ENCODE measurements at places on chromosomes 2 and 18.

- DNase-seq = no peak
Observed at GRCh38 chr2:28607730-28608499, 112.1 kb downstream of the PLB1 start.

- peak; percentile 55 for DNase-seq
Observed at GRCh38 chr2:155815851-155816250, 516.7 kb downstream of the NR4A2 start.

DNA sequence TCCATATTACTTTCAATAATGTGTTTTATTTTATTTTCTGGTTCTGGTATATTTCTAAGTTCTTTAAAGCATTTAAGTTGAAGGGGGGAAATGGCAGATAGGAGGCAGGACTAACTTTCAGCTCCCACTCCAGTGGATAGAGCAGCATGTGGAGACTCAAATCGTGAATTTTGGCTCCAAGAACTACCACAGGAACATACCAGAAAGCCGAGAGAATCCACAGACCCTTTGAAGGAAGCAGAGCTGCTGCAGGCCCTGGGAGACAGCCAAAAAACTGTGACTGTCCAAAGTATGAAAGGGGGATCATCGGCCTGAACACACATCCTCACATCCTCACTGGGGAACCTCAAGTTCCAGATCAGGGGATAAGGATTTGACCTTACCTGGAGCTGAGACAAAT lies 207.6 kb upstream of the VWC2L start:
- DNase-seq = no peak

DNA sequence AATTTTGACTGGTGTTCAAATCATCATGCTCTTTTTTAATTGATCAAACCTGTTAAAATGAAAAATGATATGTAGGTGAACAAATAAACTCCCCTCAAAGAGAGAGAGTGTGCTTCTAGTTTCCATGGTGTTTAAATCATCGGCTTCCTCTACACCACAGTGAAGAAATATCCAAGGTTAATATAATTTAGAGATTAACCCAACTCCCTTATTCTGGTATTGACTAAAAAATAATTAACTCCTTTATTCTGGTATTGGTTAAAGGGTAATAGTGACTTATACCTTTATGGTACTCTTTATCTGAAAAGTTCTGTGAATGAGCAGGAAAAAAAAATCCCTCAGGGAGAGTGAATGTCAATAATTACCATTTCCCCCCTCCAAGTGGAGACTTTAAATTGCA lies 93.1 kb downstream of the SPATS2L start:
- no peak for DNase-seq

GRCh38 chr2:226139759-226140158 lies 659.9 kb downstream of the IRS1 start:
- peak; percentile 31 for DNase-seq

- no peak for DNase-seq
Observed at GRCh38 chr2:235300368-235301201, 193.3 kb upstream of the AGAP1 start.

DNA sequence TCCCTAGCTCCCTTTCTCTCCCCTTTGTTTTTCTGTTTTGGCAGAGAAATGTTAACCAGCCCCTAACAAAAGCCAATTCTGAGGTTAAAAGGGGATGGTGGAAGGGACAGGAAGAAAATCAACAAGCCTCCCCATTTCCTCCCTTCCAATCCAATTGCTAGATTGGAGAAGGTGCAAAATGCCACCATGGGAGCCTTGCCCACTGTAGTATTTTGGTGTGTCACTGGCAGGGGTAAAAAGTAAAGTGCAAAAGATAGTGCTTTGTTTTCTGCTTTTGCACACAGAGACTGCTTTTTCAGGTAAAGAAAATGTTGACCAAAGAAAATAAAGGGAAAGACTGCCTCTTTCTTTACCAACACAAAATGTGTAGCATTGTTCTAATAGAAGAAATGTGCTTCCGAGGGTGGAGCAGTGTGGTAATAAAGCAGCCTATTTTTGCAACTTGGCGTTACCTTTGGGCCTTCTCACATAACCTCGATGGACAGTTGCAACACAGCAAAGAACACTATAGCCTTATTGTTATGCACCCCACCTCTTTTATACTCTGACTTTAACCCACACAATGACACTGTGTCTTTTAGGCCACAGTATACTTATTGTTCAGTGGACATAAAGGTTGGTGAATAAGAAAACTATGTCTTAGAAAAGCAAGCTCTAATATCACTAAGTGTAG lies 861.8 kb downstream of the BCL11A start:
- DNase-seq = no peak

DNA sequence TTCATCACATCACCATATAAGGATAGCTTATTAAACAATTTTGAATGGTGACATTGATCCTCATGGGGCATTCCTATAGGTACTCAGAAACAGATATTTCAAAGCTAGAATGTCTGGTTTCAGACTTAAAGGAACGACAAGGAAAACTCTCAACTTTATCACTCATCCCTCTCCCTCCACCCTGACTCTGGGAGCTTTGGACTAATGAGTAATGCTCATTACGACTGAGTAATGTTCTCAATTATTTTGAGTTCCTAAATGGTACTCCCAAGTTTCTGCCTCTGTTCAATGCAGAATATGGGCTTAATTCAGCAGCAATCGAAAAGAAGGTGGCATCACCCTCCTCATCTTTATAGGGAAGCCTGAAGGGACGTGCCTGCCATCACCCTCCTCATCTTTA lies 43.4 kb downstream of the RFX8 start:
- DNase-seq = no peak

DNA sequence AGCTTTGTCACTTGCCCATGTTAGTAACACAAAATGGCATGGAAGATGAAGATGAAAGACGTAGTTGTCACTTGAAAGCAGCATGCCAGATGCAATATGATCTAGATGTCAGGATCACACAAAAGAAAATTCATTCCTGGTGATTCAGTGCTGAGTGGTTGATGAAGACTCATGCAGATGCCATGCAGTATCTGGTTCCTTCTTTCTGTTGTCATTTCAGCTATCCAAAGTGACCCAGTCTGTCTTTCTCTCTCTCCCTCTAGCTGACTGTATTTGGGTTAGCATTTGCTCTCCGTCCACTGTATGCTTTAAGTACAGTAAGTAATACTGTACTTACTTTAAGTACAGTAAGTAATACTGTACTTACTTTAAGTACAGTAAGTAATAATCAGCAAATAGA lies 50.4 kb downstream of the TTN start:
- no peak for DNase-seq

- no peak for DNase-seq
Observed at GRCh38 chr18:29596959-29597358, 1420.0 kb upstream of the CDH2 start.

DNA sequence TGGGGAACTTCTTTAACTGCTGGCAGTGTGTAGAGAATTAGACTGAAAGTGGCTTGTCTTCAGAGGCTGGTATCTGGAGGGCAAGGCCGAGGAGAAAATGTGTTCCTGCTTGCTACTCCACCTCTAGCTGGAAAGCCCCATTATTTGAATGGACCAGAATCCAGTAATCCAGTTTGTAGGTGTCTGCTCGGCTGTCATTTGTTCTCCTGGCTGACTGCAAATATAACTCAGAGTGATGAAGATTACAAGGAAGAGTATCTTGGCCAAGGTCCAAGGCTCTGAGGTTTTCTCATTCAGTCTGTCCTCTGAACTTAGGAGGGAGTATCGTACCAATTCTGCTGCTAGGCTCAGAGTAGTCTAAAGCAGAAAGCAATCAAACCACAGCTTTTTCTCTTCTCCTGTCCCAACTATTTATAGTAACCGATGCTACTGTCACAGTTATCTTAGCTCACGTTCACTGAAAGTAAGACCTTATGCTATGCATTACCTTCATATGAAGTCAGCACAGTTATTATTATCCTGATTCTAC lies 228.6 kb downstream of the SETBP1 start:
- no peak for DNase-seq

- no peak for DNase-seq
Observed at GRCh38 chr2:17541531-17541950, 1.0 kb downstream of the VSNL1 start.

DNA sequence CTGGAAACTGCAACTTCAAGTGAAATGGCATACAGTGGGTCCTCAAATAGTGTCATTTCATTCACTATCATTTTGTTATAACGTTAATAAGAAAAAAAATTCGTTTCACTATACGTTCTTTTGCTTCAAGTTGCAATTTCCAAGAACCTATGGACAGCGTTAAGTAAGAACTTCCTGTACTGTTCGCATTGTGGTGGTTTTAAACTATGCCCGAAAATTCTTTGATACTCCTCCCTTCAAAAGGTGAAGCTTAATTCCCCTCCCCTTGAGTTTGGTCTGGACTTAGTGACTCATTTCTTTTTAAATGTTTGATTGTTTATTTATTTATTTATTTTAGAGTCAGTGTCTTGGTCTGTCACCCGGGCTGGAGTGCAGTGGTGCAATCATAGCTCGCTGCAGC lies 20.7 kb downstream of the GNLY start:
- DNase-seq = no peak

GRCh38 chr18:45336448-45336847 lies 278.8 kb upstream of the SLC14A2 start:
- no peak for DNase-seq

- DNase-seq = no peak
Observed at GRCh38 chr18:53541924-53542323, 682.5 kb downstream of the MBD2 start.

DNA sequence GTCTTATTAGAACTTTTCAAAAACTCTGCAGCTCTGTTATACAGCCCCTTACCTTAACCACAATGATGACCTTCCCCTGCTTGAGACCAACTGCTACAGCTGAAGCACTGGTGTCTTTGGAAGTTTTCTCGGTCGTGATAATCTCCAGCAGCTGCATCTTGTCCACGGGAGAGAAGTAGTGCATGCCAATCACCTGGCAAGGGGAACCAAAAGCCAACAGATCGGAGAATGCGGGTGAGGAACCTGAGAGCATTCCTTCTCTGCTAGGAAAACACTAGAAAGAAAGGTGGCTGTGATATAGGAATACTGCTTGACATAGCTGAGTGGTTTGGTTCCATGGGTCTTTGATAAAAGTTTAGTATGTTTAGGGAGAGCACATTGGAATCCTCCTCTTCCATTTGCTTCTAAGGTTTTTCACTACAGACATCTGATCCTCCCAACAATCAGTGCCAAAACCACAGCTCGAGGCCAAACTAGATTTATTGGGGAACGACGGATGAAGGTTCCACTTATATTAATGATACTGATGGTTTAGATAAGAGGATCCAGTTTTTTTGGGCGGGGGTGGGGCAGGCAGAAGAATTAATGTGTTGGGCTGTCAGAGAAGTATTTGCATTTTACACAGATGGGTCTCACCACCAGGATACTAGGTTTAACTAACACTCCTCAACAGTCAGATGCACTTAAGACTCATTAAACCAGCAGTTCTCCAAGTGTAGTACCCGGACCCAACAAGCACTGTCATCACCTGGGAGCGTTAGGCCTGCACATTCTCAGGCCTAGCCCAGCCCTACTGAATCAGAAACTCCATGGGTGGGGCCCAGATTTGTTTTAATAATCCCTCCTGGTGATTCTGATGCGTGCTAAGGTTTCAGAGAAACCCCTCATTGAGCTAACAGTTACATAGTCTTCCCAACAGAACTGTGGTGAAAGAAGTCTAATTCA lies 22.4 kb downstream of the GAREM2 start:
- no peak for DNase-seq

GRCh38 chr2:199624958-199625357 lies 167.2 kb upstream of the SATB2 start:
- DNase-seq = no peak

GRCh38 chr2:203734276-203734983 lies 28.0 kb downstream of the CD28 start:
- DNase-seq = no peak

DNA sequence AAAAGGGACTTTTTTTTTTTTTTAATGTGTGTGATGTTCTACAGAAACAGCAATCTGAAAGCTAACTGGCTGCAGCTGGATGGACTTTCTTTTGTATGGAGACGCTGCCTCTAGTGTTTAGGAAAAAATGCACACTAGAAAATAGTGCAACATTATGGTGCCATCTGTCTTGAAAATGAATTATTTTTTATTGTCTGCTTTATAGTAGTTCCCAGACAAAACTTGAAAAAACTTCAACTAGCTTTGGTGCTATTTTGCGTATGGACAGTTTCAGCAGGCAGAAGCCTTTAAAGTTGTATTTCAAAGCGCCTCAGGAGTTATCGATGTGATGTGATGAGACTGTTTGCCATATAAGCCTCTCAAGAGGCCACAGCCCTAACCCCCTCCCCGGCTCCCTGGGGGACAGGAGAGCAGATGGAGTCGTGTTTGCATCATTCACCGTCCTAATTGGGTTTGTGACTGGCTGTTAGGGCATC lies 86.9 kb downstream of the LTBP1 start:
- DNase-seq = peak; percentile 17

GRCh38 chr2:190615555-190616200 lies 33.2 kb upstream of the NAB1 start:
- no peak for DNase-seq

- DNase-seq = no peak
Observed at GRCh38 chr18:12703096-12703567, 290 bp downstream of the PSMG2 start.

- no peak for DNase-seq
Observed at GRCh38 chr2:8432706-8433336, 249.0 kb upstream of the ID2 start.

- DNase-seq = no peak
Observed at GRCh38 chr18:2536063-2536462, 35.2 kb downstream of the METTL4 start.

DNA sequence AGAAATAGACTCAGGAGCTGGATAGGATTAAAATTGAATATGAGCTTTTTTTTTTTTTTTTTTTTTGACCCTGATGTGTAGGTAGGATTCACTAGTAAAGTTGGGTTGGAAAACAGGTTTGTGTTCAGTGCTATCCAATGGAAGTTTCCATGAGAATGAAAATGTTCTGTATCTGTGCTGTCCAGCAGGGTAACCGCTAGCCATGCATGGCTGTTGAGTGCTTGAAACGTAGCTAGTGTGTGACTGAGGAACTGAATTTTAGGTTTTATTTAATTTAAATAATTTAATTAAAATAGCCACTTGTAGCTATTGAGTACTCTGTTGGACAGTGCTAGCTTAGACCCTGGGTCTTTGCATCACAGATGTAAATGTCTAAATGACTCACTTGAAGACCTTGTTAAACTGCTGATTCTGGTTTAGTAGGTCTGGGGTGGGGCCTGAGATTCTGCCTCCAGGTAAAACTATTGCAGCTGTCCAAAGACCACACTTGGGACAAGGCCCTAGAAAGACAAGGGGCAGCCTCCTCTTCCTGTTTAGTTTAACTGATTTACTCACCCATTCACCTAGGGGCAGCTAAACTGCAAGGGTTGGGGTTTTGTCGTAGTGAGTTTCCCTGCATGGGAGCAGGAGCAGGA lies 84.7 kb upstream of the STON1 start:
- DNase-seq = peak; percentile 17
